ENCODE measurements at places on chromosomes 4 and X.

DNA sequence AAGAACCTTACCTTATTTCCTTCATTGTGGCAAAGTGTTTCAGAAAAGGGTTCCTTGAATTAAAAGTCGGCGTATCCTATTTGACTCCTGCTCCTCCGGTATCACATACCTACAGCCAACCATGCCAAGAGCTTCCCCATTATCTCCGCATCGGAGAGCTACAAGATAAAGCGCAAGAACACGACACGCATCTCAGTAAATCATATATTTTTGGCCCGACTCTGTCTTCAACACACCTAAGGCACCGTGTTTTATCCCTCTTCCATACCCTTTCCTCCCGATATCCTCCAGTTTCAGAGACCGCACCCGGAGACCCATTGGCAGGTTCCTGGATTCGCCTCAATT, 497 bp upstream of the THAP9 start:
- peak; percentile 69 for DNase-seq

DNA sequence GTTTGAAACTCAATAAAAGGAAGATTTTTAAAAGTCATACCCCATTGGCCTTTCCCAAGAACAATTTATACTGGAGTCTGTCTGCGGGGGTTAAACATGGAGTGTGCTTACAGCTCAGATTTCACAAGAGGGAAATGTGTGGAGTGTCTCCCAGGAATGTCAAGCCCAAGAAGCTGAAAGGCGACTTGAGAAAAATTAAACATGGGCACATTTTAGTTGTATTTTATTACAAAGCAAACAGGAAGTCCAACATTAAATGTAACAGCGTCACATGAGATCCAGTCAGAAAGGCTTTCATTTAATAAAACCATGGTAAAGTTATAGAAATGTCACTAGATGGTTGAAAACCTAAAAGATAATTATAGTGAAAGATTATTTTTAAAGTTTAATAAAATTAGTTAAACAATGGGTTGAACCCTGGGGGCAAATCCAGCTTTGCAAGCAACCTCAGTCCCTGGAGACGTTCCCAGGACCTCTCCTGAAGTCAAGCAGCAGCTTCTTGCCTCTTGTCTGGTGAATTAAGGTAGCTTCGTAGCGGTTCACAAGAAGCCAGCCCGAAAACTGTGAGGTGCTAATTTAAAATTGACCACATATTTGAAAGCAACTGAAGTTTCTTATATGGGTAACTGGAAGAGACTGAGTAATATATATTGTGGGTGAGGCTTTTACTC, 168.4 kb upstream of the EDNRA start:
- no peak for DNase-seq

DNA sequence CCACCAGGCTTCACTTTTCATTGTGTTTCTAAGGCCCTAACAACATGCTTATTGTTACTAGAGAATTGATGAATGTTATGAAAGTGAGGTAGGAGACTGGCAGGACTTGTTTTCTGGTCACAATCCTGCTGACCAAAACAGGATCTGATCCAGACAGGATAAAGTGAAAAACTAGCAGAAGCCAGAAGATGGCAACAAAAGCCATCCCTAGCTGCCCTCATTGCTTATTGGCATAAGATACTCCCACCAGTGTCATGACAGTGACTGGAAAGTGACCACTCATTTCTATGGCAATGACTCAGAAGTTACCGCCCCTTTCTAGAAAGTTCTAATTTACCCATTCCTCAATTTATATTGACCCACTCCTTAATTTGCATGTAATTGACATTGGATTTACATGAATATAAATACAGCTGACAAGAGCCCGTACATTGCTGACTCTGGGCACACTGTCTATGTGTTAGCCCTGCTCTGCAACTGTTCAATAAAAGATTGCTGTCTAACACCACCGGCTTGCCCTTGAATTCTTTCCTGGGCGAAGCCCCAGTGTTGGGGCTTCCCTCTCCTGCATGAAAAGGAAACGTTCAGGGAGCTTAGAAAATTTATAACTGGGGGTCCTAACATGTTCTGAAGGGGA, 30.0 kb upstream of the FGG start:
- no peak for DNase-seq

- no peak for DNase-seq
Measured at GRCh38 chr4:23728971-23729370, 160.9 kb downstream of the PPARGC1A start.

- DNase-seq, result no peak
Measured at GRCh38 chr4:102447413-102447812, 53.7 kb upstream of the NFKB1 start.

- peak; percentile 72 for DNase-seq
Measured at GRCh38 chr4:15659768-15660570, 4.8 kb upstream of the FBXL5 start.

DNA sequence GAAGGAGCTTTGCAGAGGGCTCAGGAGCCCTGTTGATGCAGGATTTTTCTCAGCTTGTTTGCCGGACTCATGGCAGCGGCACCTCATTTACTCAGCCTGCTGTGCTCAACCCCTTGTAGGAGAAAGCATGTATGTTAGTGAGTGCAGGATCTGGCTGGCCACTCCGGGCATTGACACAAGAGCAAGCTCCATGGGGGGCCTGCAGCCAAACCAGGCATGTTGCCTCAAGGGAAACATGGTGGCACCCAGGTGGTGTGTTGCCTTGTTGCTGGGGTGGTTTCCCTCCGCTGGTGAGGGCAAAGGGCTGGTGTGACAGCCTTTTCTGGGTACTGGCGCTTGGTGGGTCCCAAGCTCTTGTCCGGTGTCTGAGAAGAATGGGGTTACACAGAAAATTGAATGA, 189.3 kb upstream of the ANXA3 start:
- DNase-seq, result no peak

DNA sequence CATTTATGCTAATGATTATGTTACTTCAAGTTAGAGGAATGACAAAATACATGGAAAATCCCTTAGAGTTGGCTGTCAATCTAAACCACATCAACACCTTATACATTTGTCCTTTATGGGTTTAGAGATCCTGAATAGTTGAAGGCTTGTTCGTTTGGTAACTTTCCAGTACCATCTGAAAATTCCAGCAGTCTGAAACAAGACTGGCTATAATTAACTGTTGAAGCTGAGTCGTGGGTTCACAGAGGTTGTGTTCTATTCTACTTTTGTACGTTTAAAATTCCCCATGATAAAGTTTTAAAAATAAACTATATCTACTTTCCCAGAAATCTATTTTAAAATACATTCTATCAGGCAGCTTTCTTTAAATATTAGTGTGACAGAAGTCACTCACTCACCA, 73.0 kb downstream of the USP46 start:
- DNase-seq, result no peak

DNA sequence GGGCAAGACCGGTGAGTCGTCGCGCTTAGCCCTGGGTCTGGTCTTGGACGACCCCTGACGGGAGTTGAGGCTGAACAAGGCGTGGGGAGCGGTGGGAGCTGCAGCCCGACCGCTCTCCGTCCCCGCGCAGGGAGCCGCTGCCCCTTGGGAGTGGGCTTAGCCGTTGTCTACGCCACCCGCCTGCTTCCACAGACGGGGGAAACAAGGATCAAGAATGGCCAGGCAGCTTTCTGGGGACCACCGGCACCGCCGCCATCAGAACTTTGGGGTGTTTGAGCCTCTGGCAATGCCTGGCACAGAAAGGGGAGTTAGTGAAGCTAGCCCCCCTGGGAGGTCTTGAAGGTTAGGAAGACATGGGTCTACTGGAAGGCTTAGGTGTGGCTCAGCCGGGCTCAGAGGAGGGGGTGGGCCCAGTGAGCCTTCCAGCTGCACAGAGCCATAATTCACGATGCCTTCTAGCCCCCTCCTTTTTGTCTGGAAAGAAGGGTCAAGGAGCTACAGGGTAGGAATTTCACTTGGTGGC, 583 bp downstream of the RASL11B start:
- no peak for DNase-seq

- no peak for DNase-seq
Measured at GRCh38 chr4:182521011-182521410, 277.8 kb downstream of the TENM3 start.

DNA sequence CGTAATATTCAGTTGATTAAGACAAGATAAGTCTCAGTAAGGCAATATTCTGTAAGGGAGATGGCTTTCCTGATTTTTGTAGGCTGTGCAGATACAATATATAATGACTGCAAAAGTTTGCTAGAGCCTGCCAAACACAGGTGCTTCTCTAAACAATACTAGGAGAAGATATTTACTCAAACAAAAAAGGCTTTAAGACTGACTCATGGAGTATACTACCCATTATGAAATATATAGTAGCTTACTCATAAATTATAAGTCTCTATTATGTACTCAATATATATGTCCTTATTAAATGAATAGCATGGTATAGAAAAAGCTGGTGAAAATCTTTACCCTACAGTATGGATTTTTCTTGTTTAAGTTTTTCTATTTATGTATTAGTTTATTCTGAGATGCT, 93.2 kb upstream of the IL15 start:
- DNase-seq, result no peak

DNA sequence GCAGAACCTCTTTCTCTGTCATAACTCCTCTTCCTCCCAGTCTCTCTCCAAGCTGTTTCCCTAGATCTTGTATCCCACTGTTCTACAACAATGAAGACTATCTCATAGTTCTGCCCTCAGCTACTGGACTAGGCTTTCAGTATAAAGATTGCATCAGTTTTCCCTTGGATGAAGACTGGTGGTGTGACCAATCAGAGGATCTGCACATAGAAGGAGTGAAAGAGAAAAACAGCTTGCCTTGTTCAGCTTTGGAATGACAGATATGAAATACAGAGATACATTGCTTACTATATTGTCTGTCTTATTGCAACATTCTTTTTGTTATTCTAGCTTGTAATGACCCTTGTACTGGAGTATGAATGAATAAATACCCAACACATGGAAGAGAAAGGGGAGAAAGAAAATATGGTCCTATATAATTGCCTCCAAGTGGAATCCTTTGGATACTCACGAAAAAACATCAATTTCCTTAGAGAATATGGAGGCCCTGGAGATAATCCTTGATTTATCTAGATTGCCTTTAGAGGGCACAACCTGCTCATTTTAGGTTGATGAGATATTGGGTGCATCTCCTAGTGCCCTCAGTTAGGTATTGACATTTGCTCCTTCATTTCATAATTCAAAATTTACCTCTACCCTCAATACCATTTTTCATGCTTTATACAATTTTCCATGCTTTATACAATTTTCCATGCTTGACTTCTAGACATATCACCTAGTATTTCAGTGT, 395.8 kb downstream of the NAF1 start:
- DNase-seq, result no peak

DNA sequence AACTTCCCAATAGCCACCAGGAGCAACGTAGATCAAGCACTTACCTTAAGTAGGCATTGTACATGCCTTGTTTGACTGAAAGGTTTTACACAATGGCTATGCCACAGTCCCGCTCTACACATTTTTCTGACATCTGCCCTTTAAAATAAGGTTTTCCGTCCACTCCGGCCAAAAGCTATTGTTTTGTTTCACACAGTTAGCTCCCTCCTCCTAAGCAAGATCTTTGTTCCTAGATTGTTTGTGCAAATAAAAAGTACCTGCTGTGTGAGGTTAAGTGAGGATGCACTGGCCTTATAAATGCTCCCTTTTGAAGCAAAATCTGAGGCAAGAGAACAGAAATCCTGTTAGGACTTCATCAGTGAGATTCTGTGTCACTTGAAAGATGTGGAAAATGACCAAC, 11.8 kb downstream of the SCD5 start:
- DNase-seq, result no peak

DNA sequence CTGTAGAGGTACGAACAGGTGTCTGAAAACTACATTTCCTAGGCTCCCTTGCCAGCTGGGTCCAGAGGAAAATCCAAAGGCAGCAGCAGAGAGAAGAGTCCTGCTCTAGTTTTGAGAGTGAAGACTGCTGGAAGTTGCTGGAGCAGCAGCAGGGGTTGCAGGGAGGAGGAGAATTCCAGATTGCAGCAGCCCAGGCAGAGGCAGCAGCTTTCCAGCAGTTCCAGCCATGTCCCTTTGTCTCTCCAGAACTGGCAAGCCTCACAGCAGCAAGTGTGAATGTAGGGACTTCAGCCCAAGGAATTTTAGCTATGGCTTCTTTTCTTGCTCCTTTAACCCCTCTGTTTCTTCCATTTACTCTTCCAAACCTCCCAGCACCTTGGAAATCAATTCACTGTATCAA, 24.1 kb upstream of the STIM2 start:
- no peak for DNase-seq

DNA sequence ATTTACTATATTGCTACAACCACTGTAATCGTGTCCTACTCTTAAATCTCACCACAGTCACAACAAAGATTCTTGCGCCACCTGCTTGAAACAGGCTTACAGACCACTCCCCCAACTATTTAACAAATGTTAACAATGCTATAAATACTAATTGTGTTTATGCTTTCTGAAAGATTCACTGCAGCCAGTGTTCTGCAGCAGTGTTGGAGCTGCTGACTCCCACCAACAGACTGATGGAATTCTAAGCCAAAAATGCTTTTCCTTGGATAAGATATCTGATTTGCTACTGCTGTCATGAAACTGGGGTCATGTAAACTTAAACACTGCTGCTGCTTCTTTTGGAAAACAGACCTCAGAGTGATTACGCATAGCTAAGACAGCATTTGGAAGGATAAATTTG, 244.2 kb upstream of the MAB21L2 start:
- no peak for DNase-seq

DNA sequence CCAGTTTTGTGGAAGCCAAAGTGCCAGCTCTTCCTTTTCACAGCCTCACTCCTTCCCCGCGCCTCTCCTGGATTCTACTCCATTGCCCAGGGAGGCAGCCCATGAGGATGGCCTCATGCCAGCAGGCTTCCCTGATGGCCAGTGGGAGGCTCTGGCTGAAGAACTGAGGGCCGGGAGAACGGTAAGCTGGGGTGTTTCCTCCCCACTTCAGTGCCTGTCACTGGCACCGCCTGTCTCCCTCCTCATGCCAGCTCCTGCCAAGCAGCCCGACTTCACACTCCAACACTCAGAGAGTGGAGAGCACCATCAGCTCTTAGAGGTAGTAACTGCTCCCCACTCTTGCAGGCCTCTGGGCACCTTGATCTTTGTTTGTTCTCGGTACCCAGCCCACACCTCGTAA, 46.9 kb upstream of the STIM2 start:
- DNase-seq, result no peak

DNA sequence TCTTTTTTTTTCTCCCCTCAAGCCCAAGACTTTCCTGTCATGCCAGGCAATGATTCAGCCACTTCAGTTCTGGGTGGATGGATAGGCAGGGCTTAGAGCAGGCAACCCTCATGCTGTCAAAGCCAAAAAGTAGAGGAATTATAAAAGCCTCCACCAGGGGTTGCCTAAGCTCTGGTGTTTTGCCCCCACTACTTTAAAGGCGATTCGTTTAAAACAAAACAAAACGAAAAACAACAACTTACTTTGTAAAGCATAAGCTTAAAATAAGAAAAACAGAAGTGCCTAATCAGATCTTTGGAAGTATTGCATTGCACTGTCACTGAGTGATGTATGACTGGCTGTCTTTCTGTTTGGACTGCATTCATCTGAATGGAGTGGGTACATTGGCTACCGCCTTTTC, 5.3 kb upstream of the IDS start:
- DNase-seq, result peak; percentile 64

DNA sequence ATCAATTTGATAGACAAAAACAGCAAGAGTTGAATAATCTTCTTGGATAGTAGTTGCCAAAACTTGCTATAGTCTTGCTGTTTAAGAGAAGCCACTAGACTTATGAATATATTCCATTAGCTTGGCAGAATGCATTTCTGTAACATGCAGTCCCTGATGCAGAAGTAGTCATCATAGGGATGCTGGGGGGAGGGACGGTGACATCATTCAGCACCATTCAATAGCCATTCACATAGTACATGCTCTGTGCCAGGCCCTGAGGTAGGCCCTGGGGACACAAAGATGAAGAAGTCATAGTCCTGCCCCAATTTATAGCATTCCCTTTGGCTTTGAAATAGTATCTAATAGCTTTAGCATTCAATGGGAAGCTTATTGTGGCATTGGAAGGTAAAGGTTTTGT, 185.5 kb upstream of the AFF2 start:
- DNase-seq, result no peak
